ENCODE measurements at places on chromosomes 4 and X.
A peak's percentile ranks its signal among the peaks of the same experiment; 100 is the strongest.

DNA sequence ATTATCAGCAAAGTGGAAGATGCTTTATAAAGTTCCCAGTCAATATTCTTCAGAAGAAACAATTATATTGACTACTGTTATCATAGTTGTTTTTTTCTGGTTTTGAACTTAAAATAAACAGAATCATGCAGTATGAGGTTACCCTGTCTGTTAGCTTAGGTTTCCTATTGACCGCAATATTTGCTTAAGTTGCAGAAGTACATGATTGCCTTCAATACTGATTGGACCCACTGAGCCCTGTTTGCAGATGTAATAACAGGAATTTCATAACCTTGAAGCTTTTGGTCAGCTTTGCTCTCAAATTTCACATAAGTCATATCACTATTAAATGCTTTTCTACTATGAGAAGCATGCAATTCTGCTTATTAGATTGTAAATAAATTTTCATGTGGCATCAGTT lies 229.1 kb upstream of the FSTL5 start:
- no peak for DNase-seq

- no peak for DNase-seq
Observed at GRCh38 chr4:8893624-8894423, 22.2 kb upstream of the HMX1 start.

DNA sequence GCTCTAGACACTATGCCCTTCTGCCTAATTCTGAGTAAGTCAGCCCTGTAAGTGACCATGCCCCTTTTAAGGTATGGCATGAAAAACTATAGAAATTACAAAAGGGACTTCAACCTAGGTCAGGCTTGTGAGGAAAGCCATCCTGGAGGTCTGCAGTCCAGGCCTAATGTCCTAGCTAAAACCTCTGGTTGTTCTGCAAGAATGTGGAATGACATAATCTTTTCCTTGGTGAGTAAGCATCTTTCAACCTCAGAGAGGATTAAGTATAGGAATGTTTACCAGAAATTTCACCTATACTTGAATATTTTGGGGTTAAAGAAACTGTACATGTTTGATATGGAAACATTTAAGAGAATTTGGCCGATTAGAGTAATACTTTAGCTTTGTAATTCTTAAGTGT lies 23.8 kb upstream of the HPSE start:
- DNase-seq, result peak; percentile 88

GRCh38 chrX:19382555-19383145 lies 38.9 kb downstream of the PDHA1 start:
- DNase-seq, result peak; percentile 20

- no peak for DNase-seq
Observed at GRCh38 chrX:40343319-40343718, 237.5 kb upstream of the ATP6AP2 start.

DNA sequence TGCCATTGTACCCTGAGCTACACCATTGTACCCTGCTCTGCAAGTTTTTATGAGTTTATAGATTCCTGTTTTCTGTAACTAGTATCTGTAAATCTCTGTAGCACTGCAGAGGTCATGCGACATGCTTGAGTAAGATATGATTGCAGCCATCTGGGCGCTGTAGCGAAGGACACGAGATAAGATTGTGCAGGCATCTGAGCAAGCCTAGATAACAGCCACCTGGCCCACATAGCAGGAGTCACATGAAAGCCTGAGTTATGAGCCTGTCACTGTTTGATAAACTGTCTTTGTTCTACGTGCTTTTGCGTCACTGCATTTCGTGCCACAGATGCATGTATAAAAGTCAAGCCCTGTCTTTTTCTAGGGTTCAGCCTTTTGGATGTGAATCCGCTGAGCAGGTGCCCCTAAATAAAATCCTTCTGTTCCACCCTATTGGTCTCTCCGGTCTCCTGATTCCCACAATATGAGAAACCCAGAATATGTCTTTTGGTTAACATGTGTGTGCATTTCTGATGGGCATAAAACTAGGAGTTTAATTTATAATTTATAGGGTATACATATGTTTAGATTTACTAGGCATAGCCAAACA lies 327.6 kb upstream of the MAOA start:
- DNase-seq, result no peak

DNA sequence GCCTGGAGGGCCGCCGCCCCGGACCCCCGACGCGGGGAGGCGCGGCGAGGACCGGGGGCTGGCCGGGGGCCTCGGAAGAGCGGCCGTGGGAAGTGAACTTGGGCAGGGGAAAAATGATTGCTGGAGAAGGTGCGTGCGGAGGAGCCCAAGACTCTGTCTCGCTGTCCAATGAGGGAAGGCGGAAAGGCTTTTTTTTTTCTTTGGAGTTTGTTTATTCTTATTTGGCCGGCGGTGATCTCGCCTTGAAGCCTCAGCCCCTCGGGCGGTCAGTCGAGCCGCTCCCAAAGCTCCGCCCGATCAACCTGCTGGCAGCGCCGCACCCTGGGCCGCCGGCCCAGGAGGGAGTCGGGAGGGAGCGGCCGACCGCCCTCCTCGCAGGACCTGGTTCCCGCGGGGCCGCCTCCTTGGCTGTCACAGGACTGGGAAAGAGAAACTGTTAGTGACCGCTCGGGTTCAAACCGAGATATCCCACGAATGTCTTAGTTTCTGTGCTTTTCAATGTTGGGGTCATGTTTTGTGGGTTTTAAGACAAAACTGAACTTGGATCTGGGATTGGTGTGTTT lies 2.5 kb downstream of the CPEB2 start:
- no peak for DNase-seq

GRCh38 chrX:37652589-37653231 lies 32.9 kb upstream of the XK start:
- no peak for DNase-seq

GRCh38 chrX:40006106-40007017 lies 91.4 kb downstream of the BCOR start:
- DNase-seq, result no peak

DNA sequence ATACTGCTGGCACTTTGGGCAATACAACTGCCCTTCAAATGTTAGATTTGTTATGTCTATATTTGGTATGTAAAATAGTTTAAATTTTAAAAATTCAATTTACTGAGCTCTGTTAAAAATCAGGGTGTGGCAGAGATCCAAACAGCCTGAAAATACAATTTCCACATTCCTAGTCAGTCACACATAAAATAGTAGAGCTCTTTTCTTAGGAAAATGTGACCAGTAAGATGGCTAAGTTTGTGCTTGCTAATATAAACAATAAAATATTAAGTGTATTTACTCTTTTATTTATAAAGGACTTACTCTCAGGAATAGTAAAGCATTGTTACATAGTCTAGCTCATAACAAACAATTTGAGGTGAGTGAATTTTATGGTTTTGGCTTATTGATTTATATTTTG lies 200.2 kb downstream of the DKK2 start:
- DNase-seq, result no peak

- DNase-seq, result peak; percentile 62
Observed at GRCh38 chr4:186297013-186297645, 31.1 kb downstream of the F11 start.

DNA sequence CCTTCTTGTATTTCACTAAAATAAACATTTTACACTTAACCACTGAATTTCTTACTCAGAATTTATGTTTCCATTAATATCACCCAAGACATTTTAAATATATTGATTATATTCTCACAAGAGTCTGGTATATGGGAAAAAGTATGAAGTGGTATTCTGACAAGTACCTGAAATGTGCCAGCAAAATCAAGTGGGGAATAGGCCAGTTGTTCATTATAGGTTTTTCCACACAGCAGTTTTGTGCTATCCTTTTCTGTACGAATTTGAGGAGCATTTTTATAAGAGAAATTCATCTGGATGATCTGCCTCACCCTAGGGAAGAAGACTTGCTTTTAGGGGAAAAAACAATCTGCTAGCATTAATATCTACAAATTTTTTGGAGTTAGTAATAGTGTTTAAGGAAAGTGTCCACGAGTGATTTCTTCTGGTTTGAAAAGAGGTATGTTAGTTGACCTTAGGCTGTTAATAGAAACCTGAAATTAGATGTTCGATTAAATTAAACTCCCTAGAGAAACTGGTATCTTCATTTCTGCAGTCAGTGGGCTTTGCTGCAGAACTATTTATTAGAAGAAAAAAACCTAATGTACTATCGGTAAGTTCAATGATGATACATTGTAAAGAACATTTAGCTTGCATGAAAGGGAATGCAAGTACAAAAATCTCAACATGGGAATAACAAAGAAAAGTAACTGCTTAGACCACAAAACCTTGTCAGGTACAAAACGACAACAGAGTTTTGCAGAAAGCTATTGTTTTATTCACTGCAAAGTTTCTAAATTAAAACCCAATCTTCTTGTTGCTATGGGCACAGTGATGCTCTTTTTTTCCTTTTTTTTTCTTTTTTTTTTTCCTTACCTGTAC lies 1.8 kb downstream of the KLF3 start:
- peak; percentile 18 for DNase-seq

DNA sequence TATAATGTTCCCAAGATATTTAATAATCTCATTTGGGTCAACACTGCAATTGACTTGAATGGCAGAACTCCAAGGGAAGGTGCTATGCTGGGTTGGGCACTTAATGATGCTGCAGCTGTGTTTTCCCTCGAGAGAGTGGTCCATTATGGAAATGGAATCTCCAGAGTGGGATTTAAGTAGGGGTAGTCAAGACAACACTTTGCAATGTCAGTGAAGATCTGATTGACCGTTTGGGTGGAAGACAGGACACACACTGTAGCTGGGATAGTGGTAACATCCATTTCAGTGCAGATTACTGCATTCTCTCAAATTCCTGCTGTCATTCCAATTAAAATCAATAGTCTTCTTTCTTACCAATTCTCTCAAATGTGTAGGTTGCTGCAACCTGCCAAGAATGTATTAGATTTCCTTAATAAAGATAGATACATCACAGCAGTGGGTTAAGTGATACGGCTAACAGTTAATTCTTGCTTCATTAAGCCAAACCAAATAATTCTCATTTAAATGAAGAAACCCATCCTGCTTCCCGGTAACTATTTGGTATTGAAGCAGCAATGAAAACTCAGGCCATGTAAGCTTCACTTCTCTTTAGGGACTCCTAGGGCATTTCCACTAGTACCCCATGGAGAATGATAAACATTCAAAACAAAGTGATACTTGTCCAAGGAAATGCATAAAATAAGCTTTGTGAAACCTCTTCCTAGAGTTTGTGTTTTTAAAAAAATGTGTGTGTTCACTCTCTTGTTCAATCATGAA lies 40.5 kb upstream of the RASGEF1B start:
- DNase-seq, result no peak

GRCh38 chr4:25096981-25097443 lies 63.2 kb downstream of the SEPSECS start:
- no peak for DNase-seq

- no peak for DNase-seq
Observed at GRCh38 chrX:140672840-140673731, 36.5 kb upstream of the LINC00632 start.

DNA sequence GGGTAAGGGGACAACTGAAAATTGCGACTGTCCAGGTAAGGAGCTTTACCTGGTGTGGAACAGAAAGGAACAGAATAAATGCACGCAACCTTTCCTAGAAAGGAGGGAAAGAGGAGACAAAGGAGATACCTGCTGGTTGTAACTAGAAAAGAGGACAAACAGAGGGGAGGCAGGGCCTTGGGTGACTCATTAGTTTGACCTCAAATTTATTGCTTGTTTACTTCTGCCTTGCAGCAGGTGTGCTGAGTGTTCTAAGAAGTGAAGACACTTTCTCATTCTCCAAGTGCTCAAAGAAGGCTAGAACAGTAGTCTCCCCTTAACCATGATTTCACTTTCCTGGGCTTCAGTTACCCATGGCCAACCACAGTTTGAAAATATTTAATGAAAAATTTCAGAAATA lies 123.1 kb upstream of the BOD1L1 start:
- peak; percentile 66 for DNase-seq
